Right renal pelvis (tissue), 4 donors: ENCODE measurements at places on chromosomes 11 and 22. TPM values are rescaled to one million over a fixed set of nuclear protein-coding genes. Genes with fewer than 3 reads are reported as not detected.

DNA sequence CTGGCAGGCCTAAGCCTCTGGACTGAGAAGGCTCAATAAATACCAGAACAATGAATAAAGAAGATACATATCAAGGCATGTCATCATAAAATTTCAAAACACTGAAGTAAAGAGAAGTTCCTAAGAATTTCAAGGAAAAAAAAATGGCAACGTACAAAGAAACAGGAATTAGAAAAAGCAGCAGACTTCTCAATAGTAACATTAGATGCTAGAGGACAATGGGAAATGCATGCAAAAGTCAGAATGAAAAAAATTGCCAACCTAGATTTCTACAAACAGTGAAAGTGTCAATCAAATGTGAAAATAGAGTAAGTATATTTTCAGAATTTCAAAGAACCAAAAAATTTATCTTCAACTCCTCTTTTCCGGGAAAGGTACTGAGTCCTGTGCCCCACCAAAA is 125.0 kb downstream of the KCNC1 start:
- no peak for DNase-seq

OR4A16 gene
- not detected for polyA plus RNA-seq

DNA sequence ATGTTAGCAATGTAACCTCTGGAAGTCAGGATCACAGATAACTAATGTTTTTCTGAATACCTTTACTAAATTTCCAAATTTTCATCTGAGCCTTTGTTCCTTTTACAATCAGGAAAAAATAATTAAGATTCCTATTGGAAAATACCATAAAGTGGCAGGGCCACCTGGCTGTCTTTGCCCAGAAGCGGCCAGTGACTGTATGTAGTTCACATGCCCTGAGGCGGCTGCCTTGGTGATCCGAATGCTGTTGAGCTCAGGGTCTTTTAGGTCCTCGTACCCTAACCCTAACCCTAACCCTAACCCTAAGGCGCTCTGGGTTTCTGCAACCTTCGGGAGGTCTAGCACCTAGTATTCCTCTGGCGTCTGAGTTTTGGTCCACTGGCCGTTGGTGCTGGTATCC is 8.5 kb upstream of the ARFGAP3 start:
- DNase-seq = no peak

GRCh38 chr11:131108760-131109159 is 192.5 kb upstream of the SNX19 start:
- DNase-seq = no peak

AQP11 gene
- 3.7 TPM for polyA plus RNA-seq
